ENCODE measurements at places on chromosomes 16 and 17.

- no peak for DNase-seq
Measured at GRCh38 chr16:3487521-3488410, 7.5 kb downstream of the C16orf90 start.

DNA sequence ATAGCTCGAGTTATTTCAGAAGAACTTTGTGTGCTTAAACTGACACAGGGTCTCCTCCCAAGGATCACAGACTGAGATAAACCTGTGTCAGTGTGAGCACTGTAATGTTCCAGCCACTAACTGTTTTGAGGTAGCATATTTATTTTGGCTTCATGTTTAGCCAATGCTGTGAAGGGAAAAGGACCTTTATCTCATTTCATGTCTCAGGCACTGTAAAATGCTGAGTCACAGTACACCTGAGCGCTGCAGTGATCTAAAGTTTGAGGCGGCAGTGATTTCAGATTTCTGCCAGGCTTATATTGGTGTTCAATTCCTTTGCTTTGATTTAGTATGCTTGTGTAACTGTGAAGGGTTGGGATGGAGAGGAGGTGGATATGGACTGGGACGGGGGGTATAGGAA is 3.1 kb upstream of the DNAJA2 start:
- DNase-seq = no peak

DNA sequence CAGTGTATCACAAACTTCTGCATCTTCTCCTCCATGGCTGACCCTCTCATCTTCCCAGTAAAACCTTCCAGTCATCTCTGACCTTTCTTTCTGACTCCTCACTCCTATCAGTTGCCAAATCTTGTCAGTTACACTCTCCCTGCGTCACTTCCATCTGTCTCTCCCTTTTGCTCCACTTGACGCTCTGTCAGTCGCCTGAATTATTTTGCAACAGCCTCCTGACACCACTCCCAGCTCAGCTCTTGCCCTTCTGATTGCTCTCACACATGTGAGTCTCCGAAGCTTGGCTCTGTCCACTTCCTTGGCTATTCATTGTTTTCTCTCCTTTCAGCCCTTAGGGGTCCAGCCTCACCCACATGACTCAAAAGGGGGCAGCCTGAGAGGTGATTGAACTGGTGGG is 27.7 kb downstream of the DHRS7C start:
- DNase-seq = no peak

DNA sequence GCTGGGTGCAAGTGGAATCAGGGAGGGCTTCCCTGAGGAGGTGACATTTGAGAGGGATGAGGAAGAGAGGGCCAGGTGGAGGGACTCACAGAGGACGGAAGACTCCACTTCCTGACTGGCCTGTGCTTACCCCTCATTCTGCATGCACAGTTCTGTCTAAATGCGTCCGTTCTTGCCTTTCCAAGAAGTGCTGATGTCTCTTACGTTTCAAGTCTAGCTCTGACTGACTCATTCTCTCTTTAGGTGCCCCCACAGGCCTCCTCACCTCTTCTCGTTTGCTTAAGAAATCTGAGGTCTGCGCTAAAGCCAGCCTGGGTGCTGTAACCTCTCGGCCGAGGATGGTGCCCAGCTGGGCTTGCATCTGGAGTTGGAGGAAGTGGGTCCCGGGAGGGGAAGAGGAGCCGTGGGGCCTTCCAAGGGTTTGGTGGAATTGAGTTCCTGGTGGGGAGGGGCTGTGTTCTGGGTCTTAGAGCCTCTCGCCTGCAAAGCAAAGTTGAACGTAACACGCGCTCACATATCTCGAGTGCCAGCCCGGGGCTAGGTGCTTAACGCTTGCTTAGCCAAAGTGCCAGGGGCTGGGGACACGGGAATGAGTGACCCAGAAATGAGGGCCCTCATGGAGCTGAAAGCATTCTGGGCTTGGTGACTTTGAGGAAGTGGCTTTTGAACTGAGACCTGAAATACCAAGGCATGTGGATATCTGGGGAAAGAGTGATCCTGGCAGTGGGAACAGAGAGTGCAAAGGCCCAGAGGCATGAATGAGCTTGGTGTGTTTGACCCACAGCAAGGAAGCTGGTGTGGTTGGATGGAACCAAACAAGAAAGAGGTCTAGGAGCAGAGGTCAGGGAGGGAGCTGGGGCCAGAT is 4.8 kb downstream of the IL4R start:
- DNase-seq = no peak

DNA sequence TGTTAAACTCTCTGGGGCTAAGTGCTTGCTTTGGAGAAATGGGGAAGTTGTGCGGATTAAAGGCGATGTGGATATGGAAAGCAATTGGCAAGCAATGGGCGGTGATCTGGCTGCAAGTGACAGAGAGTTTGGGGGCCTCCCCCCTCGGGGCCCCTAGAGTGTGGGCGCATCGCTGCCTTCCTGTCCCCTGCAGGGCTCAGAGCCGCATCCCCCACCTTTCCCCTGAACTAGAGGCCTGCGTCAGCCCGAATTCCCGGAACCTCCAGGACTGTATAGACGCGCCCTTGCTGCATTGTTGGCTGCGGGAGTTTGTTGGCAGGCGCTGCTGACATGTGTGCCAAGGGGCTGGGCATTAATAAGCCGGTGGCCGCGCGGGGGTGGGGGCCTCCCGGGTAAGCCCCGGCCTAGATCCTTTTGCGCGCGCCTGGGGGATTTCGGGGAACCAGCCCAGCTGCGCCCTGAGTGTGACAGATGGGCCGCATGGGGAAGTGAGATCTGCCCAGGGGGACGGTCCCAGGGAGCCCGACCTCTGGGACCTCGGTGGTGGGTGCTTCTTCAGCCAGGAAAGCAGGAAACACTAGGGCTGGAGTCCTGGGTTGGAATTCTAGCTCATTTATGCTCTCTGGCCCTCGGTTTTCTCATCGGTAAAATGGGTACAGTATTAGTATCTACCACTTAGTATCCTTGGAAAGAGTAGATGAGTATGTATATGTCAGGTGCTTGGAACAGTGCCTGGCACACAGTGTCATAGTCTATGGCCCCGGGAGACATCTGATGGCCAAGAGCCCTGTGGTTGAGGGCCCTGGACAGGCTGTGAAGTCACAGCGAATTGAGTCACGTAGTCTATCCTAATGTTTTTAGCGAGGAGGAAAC is 1.0 kb downstream of the EEF2K start:
- no peak for DNase-seq

- no peak for DNase-seq
Measured at GRCh38 chr17:38354466-38354865, 2.8 kb downstream of the SOCS7 start.

- no peak for DNase-seq
Measured at GRCh38 chr17:37179893-37180292, 195.9 kb upstream of the C17orf78 start.

DNA sequence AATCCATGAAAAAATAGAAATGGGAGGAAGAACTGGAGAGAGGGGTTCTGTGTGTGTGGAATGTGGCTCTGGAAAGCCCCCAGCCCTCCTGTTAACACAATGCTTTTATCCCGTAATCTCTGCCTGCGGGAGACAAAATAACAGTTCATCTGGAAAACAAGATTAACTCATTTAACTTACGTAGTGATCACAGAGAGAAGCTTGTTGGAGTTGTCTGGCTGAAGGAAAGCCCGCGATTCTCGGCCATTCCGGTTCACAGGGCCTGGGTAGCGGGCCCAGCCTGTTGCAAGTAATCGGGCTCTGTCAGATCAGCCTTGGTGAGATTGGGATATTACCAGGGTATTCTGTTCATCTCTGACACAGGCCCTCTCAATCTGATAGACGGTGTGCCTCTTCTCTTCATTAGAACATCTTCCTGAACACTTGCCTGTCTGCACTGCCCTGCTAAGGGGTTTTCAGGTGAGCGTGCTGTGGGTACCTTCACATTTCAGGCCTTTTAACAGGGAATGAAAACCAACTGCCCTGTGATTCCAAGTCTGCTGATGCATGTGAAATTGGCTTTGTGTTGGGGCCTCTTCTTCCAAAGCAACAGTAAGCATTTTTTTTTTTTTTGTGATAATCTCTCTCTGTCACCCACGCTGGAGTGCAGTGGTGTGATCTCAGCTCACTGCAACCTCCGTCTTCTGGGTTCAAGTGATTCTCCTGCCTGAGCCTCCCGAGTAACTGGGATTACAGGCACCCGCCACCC is 609.9 kb downstream of the WWOX start:
- DNase-seq = no peak

GRCh38 chr17:81207610-81208581 is 14.9 kb downstream of the CEP131 start:
- no peak for DNase-seq

DNA sequence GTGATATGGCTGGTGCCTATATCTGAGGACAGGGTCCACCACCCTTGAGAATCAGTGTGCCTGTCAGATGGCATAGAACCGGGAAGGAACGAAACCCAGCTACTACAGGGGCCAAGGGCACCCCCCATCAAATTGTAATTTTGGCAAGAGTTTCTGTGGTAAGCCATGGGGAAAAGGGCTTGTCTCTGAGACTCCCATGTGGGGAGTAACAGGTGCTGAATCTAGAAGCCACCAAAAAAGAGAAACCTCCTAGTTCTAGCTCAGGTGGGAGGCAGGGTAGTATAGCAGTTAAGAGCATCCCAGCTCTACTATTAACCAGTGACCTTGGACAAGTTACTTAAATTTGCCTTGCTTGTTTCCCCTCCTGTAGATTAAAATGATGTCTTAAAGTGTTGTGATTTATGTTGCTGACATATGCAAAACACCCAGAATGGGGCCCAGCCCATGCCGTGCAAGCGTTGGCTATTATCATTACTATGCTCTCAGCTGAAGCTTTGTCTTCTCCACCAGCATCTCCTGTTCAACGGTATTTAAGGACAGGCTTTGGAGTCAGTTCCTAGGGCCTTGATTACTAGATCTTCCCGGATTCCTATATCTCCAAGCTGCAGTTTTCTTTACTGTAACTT is 210.7 kb upstream of the NLRP1 start:
- DNase-seq = no peak

GRCh38 chr17:81424151-81425017 is 29.1 kb downstream of the BAHCC1 start:
- no peak for DNase-seq

GRCh38 chr16:48157302-48157701 is 1.5 kb upstream of the ABCC12 start:
- no peak for DNase-seq
